Neural progenitor cell (in vitro differentiated cells): ENCODE measurements at places on chromosomes 2 and 18. TPM values are rescaled to one million over a fixed set of nuclear protein-coding genes. Genes with fewer than 3 reads are reported as not detected.

Gene ANO7
- 1.8 TPM in 1 of 2 replicates, not detected in the other for total RNA-seq

Gene CRACDL
- 0.07 and 0.28 TPM in 2 replicates for total RNA-seq

Gene SOWAHC
- 5.7 and 7.2 TPM in 2 replicates for total RNA-seq

Gene PLCL1
- total RNA-seq = 0.28 and 0.41 TPM in 2 replicates

Gene IDH1
- 236 and 308 TPM in 2 replicates for total RNA-seq

Gene HNMT
- total RNA-seq = 0.84 and 1.6 TPM in 2 replicates

Gene MYL1
- not detected in 2 replicates for total RNA-seq

DNA sequence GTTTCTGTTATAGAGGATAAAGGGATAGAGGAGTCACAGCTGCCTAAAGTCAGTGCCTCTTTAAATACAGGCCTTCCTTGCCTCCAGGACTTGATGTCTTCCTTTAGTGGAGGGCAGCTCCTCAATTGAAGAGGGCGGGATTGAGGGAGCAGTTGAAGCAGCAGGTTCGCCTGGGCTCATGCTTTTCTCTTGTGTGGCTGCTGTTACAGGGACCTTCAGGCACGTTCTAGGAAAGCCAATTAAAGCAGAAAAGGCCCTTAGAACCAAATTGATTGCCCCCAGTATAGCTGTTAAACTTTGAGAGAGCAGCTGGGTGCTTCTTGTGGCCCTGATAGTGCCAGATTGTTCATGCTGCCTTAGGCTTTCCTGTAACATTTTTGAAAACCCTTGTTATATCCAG, 42.0 kb upstream of the LTBP1 start:
- DNase-seq = peak; percentile 45

- peak; percentile 52 for DNase-seq
These were observed 58.3 kb downstream of the HPCAL1 start for GRCh38 chr2:10360850-10361588.

GRCh38 chr18:58495207-58495606, 133.7 kb downstream of the ALPK2 start:
- no peak for DNase-seq

GRCh38 chr2:99644419-99644787, 154.6 kb upstream of the REV1 start:
- no peak for DNase-seq

DNA sequence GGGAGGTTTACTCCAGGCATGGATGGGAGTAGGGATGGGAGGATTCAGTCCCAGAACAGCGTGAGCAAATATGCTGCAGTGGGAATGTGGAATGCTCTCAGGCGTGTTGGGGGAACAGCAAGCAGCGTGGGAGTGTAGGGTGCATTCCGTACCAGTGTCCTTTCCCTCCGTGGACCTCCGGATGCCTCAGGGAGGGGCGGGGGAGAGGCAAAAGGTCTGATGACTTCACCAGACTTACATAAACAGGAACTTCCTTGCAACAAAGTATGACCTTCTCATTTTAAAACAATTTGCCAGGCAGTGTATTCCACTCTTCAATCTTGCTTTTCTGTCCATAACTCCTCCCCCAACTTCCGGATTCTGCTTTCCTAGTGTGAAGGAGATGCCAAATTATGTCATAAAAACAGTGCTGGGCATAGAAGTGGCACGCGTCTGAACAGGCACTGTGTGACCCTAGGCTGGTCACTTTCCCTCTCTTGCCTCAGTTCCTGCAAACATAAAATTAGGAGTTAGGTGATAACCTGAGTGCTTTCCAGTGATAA, 36.9 kb downstream of the RPL37A start:
- DNase-seq = no peak

GRCh38 chr2:119013671-119014070, 71.7 kb downstream of the MARCO start:
- no peak for DNase-seq

DNA sequence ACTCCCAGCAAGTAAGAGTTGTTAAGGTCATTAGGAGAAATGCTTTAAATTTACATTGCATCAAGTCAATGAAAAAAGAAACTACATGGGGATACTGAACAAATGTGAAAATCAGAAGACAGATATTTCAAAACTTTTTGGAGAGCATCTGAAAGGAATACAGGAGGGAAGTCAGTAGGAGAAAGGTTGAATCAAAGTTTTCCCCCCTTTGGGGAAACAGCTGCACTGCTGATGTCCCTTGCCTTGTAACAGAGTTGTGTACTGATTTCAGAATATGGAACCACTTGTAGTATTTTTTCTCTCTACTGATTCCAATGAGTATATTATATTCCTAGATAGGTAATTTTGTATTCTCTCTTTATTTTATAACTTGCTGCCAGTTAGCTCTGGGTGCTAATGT, 592.5 kb upstream of the ZEB2 start:
- DNase-seq = no peak

- no peak for DNase-seq
These were observed 1746.1 kb upstream of the PIK3C3 start for GRCh38 chr18:40208958-40209357.

DNA sequence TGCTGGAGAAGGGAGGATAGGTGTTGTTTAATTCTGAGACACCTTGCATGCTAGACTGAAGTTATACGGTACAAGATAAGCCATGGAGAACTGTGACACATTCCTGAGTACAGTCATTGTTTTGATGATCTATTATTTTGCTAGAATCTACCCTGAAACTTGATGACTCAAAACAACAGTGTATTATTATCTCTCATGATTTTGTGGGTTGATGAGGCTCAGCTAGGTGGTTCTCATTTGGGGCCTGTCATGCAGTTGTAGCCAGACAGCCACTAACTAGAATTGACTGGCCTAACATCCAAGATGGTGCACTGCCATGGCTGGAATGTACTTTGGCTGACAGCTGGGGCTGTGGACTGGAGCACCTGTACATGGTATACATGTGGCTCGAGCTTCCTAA, 5.4 kb upstream of the IL1R1 start:
- no peak for DNase-seq

DNA sequence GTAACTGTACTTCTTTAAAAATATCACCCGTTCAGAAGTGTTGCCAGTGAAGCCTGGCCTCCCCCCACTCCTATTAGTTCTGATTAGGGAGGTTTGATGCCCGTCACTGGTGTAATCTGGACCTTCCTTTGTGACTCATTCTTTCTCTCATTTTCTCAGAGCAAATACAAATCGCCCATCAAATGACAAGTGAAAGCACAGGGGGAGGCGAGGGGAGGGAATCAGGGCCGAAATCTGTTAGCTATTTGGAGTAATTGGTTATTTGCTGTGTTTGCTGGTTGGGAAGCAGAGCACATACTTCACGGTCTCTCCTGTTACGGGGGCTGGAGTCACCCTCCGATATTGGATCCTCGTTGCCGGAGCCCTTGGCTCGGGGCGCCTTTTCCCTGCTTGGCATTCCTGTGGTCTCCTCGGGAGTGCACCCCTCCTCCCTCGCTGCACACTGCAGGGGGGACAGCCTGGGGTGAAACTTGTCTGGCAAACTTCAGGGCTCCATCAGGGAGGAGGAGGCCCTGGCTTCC, 178.1 kb downstream of the DYSF start:
- no peak for DNase-seq

DNA sequence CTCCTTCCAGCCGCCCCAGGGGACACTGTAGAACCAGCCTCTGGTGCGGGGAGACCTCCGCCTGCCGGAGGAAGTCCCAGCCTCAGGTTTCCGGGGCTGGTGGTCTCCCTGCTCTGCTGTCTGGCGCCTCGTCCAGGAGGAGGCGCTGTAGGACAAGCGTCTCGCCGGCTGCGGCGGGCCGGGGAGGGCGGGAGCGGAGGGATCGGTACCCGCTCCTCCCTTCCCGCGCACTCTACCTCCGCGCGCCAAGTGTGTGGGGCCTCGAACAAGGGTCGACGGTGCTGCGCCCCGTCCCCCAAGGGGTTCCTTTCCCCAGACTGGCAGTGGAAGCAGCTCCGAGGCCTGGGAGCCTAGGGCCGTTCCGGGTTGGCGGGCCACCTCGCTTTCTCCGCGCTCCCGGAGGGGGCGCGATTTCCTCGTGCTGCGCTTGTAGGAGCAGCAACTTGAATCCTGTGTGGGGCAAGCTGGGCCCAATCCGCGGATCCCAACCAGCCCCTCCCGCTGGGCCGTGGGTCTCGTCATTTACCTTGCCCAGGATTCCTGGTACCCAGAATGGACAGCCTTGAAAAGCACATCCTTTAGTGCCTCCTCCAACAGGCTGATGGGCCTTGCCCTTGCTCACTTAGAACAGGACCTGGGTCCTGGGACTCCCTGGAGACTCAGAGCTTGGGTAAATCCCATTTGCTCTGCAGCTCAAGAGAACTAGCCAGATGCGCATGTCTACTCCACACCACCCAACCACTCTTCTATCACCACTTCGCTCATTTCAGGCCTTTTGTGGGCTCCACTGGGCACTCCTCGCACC, 10.6 kb upstream of the HOXD4 start:
- DNase-seq = peak; percentile 93

DNA sequence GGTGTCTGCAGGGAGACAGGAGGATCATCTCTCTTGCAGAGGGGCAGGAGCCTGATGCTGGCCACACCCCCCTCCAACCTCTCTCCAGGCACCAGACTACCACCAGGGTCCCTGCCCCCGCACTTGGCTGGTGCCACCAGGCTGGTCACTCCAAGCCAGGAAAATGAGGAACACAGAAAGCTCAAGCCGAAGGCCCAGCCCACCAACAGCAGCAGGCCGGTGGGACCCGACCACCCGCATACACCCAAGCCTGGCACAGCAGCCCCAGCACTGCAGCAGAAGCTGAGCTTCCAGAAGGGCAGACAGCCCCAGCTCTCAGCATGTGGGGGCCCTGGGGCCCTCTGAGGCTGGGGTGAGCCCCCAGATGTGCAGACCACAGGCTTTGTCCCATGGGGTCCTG, 52.7 kb downstream of the KIF1A start:
- DNase-seq = no peak

DNA sequence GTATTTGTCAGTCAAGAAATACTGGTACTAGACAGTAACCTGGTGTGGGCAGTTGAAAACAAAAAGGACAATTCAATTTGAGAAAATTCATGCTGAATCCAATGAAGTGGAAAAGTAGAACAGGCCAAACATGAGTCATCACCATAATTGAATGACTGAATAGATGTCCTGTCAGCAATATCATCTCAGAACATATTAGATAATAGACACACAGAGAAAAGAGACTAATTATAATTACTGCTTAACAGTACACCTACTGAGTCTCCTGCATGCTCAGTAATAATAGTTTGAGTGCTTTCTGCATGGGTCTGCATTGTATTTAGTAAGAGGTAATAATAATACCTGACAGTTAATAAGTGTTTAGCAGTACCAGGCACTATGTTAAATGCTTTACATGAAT, 138.6 kb upstream of the ZC3H15 start:
- no peak for DNase-seq

DNA sequence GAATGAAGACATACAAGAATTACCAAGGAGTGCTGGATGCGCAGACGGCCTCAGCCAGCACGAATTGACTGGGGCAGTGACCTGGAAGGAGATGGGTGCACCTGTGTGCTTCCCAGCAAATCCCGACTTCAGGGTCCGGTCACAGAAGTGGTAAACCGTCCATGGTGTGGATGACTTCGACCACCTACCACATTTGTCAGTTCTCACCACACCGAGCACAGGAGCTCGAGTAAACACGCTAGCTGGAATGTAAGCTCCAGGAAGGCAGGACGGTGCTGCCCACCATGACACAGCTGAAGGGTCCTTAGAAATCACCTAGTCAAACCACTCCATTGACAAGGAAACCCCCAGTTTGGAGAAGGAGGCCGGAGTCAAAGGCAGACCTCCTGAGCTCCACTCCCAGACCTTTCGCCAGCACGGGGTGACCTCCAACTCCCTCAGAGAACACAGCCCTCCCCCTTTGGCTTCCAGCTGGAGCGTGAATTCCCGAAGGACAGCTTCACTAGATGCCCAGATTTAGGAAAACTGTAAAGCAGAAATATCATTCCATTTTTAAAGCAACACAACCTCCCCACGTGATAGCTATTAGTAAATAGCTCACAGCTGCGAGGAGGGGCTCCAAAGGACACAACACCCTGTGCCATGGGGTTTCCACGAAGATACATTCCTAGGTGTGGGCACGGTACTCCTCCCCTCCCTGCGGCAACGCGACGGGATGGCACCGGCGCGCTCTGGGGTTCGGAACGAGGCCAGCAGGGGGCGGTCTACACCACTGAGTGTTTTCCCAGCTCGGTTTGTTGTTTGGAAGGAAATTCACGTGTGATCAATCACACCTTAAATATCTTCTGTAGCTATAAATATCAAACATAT, 34.1 kb upstream of the GNAL start:
- DNase-seq = peak; percentile 79

DNA sequence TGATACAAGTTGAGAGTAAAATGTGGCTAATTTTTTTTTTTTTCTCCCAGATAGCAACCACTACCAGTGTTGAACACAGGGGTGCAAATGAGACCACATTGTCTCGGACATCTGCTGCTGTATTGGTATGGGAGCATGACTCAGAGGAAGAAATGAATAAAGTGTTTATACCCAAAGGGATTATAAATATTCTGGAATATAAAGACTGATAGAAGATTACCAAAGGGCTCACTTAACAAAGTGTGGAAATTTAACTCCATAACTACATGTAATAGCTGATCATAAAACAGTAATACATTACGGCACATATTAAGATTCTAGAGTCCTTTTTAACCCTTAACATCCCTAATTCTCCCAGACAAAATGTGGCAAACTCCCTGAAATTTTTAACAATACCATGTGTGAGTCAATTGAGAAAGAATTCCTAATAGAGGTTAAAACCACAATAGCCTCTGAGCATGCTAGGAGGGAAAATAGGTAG, 1023.0 kb upstream of the ACVR2A start:
- DNase-seq = no peak

- DNase-seq = peak; percentile 8
These were observed 377.0 kb downstream of the DCC start for GRCh38 chr18:52716973-52717372.

GRCh38 chr2:24731040-24731439, 62.2 kb downstream of the PTRHD1 start:
- DNase-seq = no peak

- DNase-seq = peak; percentile 50
These were observed 46.3 kb downstream of the EMX1 start for GRCh38 chr2:72963423-72964145.

GRCh38 chr2:230912724-230913123, 12.3 kb downstream of the GPR55 start:
- no peak for DNase-seq

- DNase-seq = peak; percentile 55
These were observed 109.0 kb downstream of the SETBP1 start for GRCh38 chr18:44789710-44790109.
